ENCODE measurements at places on chromosomes 6 and 20. TPM values are rescaled to one million over a fixed set of nuclear protein-coding genes. Genes with fewer than 3 reads are reported as not detected.

DNA sequence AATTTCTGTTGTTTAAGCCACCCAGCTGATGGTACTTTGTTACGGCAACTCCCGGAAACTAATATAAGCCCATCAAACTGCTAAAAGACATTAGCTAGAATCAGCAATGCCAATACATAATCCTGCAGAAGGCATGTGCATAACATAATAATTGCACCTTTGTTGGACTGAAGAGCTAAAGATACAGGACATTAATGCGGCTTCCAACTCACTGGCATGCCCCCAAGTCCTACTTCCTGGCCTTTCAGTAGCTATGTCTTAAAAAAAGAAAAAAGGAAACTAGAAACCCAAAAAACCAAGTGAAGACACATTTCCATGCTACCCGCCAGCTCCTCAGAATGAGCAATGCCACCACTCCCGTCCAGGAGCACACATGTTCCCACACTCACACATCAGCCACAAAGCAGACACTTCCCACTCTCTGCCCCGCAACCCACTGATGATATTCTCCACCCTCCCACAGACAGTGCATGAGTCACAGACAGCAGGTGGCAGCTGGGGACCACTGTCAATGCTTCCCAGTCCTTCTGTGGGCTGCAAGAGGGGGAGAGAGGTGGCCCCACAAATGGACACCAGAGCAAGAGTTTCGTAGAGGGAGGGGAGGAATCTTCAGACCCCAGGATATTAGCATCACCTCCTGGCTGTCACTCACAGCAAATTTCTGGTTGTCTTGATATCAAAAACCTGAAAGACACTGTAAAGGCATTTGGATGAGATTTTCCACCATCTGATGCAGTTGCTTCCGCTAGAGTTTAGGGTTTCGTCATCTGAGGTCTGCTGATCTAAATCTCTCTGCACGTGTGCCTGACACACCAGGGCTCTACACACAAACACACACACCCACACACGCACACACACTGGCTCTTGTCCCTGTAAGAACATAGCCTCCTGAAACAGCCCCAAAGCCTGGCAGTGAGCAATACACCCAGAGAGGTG is 32.8 kb downstream of the GFOD1 start:
- no peak for DNase-seq
- no peak overlapping the region for H3K27ac ChIP-seq
- H3K4me1 ChIP-seq: peaks cover 5% of the 10 kb centered on the region
- H3K27me3 ChIP-seq: no peaks in the 10 kb centered on the region
- no peak overlapping the region for H3K4me3 ChIP-seq

DNA sequence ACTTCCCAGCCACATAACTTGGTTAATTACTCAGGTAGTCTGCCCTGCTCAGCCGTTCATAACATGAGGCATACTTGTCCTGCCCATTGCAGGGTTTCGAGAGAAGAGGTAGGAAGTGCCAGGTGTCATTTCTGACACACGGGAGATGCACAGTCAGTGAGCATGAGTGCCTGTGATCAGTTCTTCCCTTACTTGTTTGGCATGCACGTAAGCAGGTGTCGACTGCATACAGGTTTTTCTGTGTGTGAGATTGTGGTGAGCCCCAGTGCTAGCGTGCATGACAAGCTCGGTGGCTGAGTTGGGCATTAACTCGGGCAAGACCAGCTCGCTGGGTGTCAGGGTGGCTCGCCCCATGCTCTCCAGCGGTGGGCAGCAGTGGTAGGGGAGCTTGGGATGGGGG is 51.2 kb upstream of the SLC22A1 start:
- no peaks in the 10 kb centered on the region for H3K27me3 ChIP-seq
- H3K4me3 ChIP-seq: no peak overlapping the region

GRCh38 chr6:131721161-131721560 is 10.3 kb upstream of the CTAGE9 start:
- H3K27ac ChIP-seq: no peak overlapping the region
- H3K4me1 ChIP-seq: no peaks in the 10 kb centered on the region
- peaks cover 18% of the 10 kb centered on the region for H3K36me3 ChIP-seq

ADGRB3 gene
- polyA plus RNA-seq: not detected
